ENCODE measurements at places on chromosomes 7 and 10.

DNA sequence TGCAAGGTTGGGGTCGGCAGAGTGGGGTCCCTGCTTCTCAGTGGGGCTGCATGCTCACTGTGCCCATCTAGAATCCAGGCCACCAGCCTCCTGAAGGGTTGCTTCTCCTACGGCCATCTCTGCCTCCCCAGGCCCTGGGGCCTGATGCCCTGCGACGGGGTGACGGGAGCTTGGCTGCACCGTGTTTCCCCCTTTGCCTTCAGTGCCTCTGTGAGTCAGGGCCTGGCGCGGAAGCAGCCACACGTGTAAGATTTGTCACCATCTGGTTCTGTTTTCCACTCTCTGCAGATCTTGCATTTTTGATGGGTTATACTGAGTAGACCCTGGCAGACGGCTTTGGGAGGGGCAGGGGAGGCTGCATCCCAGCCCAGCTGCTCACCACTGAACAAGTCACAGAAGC, 7.2 kb downstream of the ADAMTS14 start:
- DNase-seq, result peak; percentile 91

DNA sequence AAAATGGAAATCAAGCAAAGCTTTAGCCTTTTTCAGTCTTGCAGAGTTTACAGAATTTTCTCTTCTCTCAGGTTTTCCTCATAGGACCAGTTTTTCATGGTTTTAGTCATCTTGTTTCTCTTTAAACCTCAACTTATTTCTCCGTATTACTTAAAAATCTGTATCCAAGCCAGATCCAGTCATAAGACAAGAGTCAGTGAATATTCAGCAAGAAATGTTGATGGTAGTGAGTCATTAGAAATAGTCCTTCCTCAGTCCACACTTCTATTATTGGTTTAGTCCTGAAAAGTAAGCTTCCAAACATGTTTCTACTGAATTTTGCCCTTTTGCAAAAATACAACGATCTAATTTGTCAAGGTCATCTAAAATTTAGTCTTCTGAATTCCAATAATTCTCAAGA, 107.0 kb downstream of the VIM start:
- DNase-seq, result peak; percentile 76

DNA sequence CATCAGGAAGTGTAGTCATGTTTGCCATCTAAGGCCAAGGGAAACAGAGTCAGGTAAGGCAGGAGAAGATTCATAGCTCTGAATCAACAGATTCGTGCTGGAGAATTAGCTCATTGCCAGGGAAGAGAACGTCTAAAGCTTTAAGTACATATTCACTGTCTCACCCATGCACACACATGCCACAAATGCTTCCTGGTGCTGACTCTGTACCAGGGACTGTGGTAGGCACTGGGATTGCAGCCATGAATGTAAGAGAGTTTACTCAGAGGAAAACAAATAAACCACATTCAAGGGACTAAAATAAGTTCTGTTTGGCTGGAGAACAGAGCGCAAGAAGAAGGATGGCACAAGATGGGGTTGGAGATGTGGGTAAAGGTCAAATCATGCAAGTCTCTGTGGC, 89.8 kb upstream of the HPS1 start:
- no peak for DNase-seq

DNA sequence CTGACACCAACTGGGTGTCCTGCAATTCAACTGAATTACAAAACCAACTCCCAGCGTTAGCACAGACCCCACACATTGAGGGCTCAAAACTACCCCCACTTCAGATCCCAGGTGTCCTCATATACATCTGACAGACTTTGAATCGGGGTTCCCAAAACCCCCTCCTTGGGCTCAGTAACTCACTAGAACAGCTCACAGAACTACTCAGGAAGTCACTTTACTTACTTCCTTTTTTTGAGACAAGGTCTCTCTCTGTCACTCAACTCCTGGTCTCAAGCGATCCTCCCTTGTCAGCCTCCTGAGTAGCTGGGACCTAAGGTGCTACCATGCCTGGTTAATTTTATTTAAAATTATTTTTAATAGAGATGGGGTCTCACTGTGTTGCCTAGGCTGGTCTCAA, 456.0 kb downstream of the SDK1 start:
- no peak for DNase-seq

DNA sequence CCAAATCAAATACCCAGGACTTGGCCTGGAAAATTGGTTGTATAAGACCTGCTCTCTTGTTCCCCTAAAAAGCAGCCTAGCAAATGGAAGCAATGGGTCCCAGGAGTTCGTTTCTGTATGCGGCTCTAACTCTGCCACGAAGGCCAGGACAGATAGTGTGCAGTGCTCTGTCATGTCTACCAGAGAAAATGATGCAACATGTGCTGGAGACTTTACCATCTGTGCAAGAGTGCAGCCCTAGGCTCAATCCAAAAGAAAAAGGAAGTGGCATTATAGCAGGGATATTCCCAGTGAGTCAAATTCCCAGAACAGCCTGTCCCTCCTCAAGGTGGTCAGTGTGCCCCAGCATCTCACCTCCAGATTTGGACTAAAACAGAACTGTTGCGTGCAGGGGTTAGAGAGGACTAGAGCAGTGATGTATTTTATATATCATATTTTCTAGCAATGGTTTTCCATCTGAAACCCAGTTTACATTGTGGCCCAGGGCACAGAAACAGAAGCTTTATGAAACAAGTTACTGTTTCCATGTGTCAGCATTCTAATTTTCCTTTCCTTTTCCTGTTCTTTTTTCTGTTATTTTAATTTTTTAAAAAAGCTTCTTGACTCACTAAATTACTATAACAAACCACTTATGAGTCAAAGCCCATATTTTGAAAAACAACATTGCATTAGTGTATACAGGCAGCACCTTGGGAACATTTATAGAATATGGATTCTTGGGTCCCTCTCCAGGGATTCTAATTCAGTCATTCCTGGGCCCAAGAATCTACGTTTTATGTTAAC, 311.2 kb downstream of the RNLS start:
- DNase-seq, result peak; percentile 49

- no peak for DNase-seq
Measured at GRCh38 chr7:49297958-49298357, 373.6 kb downstream of the CDC14C start.

- no peak for DNase-seq
Measured at GRCh38 chr10:85789125-85789524, 577.5 kb downstream of the GRID1 start.

DNA sequence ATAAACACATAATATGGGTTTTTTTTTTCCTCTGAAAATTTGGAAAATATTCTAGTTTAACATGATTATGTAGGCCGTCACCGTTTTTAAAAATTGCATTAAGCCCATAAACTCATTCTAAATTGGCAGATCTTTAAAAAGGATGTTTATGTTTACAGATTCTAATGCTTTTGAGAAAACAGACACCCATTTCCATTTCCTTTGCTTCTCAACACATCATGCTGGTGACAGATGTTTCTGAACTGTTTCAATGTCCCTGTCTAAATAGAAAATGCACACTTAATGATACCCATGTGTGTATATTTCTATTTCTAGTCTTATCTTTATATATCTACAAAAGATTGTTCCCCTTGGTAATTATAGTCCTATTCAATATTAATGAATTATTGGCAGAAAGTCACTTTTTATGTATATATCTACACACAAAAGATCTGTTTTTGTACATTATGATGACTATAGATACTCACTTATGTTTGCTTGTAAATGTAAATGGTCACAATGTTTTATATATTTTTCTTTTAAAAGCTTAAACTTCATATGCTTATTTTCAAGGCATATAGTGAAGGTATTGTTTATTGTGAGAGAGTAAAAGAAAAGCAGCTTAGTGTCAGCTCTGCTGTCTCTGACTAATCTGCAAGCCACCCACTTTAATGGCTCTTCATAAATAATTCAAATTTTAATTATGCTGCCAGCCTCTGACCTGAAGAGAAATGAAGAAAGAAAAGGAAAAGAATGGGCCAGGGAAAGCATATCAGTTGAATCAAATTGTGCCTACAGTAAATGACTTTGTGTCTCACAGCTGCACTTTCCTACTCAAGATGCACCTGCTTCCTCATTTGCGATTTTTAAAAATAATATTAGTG, 179.4 kb downstream of the CACNA2D1 start:
- no peak for DNase-seq

DNA sequence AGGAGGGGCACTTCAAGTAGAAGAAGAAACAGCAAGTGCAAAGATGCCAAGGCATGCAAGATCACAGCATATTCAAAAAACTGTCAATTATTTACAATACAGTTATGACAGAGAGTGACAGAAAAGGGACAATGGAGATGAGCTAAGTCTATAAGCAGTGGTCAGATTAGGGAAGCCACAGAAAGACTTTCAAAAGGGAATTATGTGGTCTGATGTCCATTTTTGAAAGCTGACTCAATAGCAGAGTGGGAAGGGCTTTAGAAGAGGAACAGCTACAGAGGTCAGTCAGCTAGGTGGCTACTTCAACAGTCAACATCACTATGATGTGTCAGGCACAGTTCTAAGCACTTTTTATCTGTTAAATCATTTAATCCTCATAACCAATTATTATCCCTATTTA, 45.2 kb upstream of the SPOCK2 start:
- peak; percentile 52 for DNase-seq

DNA sequence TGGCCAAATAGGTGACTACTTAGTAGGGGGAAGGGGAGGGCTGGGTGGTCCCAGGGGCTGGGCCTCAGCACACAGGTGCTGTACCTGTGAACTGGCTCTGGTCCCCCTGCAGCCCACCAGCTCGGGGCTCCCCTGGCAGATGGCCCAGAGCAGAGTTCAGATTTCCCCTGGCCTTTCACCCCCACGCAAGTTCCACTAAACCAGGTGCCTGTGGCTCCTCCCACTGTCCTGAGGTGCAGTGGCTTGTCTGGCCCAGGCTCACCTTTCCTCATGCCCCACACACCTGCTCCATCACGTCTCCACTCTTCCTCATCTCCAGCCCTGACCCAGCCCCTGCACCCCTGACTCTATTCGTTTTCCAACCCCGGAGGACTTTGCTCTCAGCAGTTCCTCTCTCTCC, 47.3 kb upstream of the OPALIN start:
- DNase-seq, result no peak

DNA sequence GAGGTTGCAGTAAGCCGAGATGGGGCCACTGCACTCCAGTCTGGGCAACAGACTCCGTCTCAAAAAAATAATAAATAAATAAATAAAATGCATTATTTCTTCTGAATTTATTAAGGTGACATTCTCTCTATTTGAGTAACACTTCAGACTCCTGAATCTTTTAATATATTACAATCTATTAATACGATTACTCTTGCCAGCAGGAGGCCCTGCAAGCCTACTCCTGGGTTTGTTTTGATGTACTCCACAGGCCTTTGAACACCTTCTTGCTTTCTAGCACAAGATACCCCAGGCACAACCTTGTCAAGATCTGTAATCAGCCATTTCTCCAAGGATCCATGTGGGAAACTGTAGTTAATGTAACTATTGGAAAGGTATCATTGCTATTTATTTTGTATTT, 63.5 kb downstream of the COBL start:
- no peak for DNase-seq

DNA sequence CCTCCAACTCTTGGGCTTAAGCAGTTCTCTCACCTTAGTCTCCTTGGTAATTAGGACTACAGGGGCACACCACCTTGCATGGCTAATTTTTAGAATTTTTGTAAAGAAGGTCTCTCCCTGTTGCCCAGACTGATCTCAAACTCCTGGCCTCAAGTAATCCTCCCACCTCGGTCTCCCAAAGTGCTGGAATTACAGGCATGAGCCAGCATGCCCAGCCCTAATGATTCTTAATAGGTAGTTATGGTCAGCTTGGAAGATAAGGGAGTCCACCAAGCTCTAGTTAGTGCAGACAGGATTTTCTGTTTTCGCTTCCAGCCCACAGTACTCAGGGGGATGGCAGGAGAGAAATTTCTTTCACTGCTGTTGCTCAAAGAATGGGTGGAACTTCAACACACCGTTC, 127.9 kb upstream of the PLXDC2 start:
- no peak for DNase-seq

DNA sequence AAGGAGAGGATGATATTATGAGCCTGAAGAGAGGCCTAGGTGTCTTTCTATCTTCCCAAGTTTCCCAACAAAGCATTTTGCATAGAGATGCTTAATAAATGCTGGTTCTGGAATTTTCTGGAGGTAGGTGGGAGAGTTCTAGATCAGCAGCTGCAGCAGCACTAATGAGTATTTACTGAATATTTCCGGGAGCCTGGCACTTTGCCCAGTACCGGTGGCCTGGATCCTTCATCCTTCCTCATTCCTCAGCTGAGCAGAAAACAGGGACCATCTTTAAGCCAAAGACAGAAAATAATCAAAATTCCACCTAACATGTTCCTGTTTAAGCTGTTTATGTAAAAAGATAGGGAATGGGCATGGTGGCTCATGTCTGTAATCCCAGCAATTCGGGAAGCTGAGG, 813.2 kb upstream of the AUTS2 start:
- DNase-seq, result peak; percentile 58

GRCh38 chr7:157291404-157292080, 45.3 kb upstream of the DNAJB6 start:
- no peak for DNase-seq

- DNase-seq, result no peak
Measured at GRCh38 chr7:157521752-157522151, 184.9 kb downstream of the DNAJB6 start.

GRCh38 chr7:107742678-107743566, 1.0 kb upstream of the CBLL1 start:
- no peak for DNase-seq

- DNase-seq, result peak; percentile 57
Measured at GRCh38 chr10:118216571-118217170, 125.5 kb downstream of the FAM204A start.

- peak; percentile 57 for DNase-seq
Measured at GRCh38 chr7:36216063-36216684, 63.1 kb downstream of the EEPD1 start.

DNA sequence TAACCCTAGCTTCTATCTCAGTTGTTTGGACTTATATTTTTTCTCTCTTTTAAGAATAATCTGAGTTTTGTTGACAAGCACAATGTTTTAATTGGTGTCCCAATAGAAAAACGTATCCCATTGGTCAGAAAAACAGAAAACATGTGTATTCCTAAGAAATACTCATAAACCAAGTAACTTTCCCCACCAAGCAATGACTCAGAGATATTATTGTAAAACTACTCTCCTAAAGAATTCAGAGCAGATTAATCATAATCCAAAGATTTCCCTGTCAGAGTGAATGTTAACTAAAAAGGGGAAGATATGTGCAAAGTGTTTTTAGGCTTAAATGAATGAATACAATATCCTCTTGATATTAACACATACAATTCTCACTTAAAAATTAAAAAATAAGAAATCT, 29.4 kb upstream of the MBL2 start:
- peak; percentile 51 for DNase-seq

DNA sequence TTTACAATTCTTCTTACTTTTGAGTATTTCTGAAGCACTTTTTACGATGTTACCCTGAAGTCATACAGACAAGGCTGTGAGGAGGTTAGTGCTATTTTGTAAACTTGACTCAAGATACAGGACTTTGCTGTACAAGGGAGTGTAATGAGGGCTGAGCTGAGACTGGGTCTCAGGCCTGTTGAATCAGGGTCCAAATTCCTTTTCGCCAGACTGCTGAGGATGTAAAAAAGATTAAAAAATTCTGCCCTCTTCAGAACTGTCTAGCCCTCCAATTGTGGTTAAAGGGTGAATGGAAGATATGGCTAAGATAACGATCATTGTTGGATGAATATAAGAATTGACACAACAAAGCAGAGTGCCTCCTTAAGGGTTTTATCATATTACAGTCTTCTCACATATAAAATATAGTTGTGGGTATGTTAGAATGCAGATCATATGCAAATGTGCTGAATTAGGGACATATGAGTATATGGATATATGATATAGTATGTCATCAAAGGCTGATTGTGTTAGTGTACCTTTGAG, 165.4 kb downstream of the SUGCT start:
- peak; percentile 37 for DNase-seq

GRCh38 chr7:7264306-7265040, 82.1 kb downstream of the C1GALT1 start:
- no peak for DNase-seq

Data from fibroblast of skin of right quadriceps (primary cell).